ENCODE measurements at places on chromosomes 4 and X. TPM values are rescaled to one million over a fixed set of nuclear protein-coding genes. Genes with fewer than 3 reads are reported as not detected.

- no peak for DNase-seq
These were observed 39.4 kb downstream of the ERVMER34-1 start for GRCh38 chr4:52711834-52712250.

UNC5C gene
- 3.7 TPM for polyA plus RNA-seq

GRCh38 chr4:137967480-137968190 lies 274.5 kb downstream of the SLC7A11 start:
- no peak for DNase-seq

- no peak for DNase-seq
These were observed 49.9 kb upstream of the MND1 start for GRCh38 chr4:153294631-153295030.

- DNase-seq = no peak
These were observed 36.1 kb downstream of the ZCCHC13 start for GRCh38 chrX:74340051-74340450.

DNA sequence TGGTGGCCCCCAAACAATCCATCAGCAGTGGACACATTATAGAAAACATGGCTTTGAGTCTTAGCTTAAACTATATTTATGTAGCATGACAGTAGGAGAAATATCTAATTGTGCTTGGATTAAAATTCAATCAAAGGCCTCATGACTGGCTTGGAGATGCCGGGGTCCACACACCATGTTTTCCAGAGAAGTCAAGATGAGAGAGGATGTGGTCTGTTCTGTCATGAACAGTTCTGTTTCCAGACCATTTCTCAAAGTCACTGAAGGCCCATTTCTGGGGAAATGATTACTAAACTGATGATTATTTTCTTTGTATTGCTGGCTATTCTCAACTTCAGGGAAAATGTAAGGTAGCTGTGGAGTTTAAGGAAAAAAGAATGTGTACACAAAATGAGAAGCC lies 76.3 kb downstream of the C4orf51 start:
- no peak for DNase-seq

GRCh38 chr4:158793021-158793420 lies 24.2 kb downstream of the FNIP2 start:
- no peak for DNase-seq

DNA sequence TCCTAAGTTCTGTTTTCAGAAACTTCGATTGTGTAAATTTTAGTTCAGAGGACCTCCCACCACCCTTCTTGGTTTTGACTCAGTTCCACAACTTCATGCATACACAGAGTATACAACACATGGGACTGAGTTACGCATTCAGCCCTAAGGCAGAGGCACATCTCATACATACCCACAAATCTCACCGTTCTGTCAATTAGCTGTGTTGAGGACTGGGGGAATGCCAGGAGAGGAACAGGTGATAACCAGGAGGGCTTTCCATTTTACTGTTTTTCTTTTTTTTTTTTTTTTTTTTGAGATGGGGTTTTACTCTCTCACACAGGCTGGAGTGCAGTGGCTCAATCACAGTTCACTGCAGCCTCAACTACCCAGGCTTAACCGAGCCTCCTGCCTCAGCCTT lies 150.2 kb downstream of the TSPAN5 start:
- no peak for DNase-seq

DNA sequence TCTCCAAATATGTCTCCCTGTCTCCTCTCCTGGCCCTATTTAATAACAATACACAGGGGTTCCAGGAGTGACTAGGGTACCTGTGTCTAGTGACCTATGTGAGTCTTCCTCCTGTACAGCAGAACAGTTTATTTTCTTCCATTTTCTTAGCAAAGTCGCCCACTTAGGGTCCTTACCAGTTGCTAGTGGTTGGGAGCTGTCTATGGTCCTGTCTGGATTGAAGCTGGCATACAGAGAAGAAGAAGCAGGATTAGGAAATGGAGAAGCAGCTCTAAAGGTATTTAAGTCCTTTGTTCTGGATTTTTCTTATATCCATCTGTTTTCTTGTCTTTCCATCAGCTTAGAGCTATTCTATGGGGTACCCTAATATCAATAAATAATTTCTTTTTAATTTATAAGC lies 587.1 kb upstream of the CPEB2 start:
- no peak for DNase-seq

DNA sequence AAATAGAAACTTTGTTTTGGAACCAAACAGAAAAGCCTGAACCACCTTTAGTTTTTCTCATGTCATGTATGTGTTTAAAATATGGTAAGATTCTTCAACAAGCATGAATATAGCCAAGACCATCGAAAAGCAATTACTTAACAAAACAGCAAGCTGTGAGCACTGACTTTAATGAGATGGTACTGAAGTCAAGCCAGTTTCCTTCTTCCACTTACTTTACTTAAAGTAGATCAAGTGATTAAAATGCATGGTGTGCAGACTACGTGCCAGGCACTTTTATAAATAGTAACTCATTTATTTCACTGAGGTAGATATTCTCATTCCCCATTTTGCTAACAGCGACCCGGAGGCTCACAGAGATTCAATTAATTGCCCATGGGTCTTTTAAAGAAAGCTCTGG lies 46.2 kb upstream of the FGFBP2 start:
- DNase-seq = no peak

GRCh38 chr4:152946446-152946845 lies 10.3 kb downstream of the FHDC1 start:
- DNase-seq = no peak

CPXCR1 gene
- not detected for polyA plus RNA-seq

DNA sequence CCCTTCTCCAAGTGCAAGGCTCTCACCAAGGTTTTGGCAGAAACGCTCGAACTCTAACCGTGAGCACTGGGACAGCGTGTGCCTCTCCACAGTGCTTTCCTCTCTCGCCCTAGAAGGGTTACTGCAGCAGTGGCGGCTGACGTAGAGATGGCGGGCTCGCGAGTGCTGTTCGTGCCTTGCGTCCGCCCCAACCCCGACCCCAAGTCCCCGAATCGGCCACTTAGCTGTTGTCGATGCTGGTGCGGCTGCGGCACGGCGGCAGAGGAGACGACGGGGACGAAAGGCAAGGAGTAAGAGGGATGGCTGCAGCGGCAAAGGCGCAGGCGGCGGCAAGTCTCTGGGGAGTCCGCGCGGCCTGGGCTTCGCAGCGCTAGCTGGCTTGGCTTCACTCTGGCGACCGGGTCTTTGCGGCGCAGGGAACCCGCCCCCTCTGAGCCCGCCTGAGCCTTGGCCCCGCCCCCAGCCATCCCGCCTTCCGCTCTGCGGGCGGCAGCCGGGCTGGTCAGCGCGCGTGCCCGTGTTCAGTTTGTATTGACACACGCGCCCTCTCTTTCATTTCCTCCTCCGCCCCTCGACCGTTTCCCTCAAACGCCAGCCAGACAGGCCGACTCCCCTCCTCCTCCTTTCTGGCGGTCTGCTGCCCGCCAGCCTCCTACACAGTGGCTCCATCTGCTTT lies at the start of gene SPIN4:
Gene SPIN4 (minus strand): TSS at position 392 of the 676 bp plus-strand sequence. CDS start 513 bp downstream, outside the sequence.
- peak; percentile 93 for DNase-seq

GAGE1 gene
- polyA plus RNA-seq = not detected

SSX7 gene
- polyA plus RNA-seq = not detected

GRCh38 chrX:13046141-13046855 lies 1.9 kb upstream of the FAM9C start:
- no peak for DNase-seq

DNA sequence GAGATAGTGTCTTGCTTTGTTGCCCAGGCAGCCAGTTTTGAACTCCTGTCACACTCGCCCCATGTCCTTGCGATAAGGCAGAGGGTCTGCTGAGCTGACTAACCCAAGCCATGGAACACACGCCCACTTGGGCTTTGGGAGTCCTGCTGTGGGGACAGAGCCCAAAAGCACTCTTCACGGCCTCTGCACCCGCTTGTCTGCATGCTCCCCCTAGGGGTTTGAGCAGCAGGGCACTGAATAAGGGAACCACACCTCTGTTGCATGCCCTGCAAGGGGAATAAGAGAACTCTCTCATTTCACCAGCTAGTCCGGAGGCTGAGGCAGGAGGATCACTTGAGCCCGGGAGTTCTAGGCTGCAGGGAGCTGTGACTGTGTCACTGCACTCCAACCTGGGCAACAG lies 166.0 kb downstream of the STAG2 start:
- no peak for DNase-seq

DNA sequence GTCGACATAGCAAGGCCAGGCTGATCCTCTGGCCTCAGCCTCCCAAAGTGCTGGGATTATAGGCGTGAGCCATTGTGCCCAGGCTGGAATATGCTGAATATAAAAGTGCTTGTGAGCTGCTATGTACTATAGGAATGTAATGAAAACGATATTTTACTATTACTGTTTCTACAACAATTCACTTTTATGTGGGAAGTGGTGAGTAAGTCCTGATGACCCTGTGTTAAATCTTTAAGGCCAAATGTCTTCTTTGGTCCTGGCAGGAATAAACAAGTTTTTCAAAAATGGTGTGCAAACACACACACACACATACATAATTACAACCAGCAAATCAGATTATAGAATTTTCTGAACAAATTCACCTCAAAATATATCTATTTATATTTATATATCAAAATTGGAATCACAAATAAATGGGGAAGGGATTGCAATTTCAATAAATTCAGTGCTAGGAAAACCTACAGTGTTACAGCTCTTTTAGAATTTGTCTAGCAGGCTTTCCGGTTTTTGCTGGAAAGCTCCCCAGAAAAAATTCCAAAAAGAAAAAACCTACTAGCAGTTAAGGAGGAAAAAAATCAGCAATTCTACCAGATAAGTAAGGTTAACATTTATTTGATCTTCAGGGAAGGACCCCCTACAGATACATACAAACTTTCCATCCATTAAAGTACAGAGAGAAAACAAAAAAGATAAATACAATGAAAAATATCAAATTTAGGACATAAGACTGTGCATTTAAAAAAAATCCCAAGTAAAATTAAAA lies 17.9 kb downstream of the SMIM14 start:
- DNase-seq = no peak

Measured in brain (organoid and tissue), 16 donors.